OCI-M1 (cell line): ENCODE measurements at places on chromosomes 1 and 21.

- DNase-seq = no peak
Observed at GRCh38 chr1:112971006-112971405, 15.0 kb upstream of the SLC16A1 start.

- no peak for DNase-seq
Observed at GRCh38 chr1:223832637-223832943, 13.2 kb downstream of the TP53BP2 start.

DNA sequence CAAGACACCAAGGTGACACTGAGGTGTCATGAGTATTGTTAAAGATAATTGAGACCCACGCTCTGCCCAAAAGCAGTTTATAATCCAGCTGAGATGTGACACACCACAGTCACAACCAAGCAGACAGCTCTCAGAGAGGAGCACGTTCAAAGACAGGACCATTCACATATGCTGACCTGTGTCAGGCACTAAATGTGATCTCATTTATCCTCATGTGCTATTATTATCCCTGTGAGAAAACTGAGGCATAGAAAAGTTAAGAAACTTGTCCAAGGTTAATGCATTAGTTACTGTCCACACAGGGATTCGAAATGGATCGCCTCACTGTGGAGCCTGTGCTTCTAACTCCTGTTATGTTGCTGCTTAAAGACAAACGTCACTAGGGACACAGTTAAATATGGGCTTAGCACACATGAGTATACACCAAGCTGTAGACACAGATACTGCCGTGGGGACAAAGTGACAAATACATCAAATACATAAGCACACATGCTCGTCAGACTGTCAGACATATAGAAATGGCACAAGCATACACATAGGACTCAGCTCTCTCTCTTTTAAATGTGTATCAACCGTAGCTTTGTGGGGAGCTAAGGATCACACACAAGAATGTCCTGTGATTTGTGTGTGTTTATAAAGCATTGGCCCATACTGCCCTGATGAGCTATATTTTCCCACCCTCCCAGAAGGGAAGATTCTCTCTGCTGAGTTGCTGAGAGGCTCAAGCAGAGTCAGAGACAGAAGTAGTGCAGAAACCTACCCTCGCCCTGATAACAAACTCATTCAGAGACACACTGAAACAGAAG lies 3.5 kb upstream of the IGSF8 start:
- no peak for DNase-seq

GRCh38 chr1:237473854-237474253 lies 416.9 kb downstream of the ZP4 start:
- DNase-seq = no peak

DNA sequence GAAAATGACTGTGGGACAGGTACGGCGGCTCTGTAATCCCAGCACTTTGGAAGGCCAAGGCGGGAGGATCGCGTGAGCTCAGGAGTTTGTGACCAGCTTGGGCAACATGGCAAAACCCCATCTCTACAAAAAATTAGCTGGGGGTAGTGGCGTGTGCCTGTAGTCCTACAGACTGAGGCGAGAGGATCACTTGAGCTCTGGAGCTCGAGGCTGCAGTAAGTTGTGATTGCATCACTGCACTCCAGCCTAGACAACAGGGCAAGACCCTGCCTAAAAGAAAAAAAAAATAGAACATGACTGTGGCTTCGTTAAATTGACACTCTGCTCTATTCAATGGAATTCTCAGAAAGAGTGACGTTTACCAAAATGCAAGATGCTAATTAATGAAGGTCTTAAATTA lies 3.9 kb upstream of the DBT start:
- peak; percentile 12 for DNase-seq

DNA sequence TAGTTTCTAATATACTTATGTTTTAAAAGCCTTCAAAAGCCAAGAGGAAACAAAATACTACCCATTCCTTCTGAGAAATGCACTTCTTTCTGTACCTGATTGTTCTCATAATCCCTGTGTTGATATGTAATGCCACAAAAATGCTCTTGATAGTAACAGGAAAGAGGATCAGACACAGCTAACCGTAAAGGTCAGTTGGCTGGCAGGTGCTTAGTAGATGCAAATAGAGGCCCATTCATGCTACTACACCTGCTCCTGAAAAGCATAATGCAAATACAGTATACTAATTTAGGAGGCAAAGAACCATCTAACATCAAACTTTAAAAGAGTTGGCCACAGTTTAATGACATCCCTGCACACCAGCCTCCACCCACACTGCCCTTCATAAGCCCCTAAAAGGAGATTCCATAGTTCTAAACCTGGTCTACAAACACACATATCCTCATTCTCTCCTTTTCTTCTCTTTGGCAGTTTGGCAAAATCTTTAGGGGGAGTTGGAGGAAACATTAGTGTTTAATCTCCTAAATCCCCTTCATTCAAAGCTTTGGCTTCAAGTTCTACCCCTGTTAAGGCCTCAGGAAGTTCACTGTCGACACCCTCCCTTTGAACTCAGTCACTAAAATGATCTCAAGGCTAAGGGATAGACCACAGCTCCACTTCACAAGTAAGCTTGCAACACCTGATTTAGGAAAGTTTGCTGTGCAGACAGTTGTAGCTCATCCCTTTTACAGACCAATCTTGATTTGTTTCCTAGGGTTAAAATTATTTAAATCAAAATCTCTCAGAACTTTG lies 2.9 kb upstream of the CD46 start:
- peak; percentile 48 for DNase-seq

DNA sequence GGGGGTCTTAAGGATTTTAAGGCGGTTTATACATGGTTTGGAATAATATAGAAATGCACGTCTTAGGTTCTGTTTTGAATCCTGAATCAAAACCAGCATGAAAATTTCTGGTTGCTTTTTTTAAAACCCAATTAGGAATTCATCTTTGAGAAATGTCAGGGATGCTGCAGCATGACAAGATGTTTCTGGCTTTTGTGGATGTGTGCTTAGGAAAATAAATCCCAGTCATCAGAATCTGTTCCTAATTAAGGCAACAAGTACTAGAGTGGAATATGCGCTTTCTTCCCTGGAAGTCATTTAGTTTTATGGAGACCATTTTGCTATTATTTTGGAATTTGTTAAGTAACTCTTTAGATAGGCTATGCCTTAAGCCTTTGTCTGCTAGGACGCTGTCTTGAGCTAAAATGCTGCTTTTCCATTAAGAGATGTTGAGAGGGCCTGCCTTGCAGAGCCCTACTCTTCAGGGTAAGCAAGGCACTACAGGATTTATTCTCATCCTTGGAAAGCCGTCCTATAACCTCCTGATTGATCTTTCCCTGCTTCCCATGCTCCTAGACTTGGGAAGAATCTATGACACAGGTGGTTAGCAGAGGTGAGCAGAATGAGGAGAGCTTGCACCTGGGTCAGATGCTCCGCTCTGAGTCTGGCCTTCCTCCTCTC lies 332.8 kb downstream of the DISC1 start:
- no peak for DNase-seq

DNA sequence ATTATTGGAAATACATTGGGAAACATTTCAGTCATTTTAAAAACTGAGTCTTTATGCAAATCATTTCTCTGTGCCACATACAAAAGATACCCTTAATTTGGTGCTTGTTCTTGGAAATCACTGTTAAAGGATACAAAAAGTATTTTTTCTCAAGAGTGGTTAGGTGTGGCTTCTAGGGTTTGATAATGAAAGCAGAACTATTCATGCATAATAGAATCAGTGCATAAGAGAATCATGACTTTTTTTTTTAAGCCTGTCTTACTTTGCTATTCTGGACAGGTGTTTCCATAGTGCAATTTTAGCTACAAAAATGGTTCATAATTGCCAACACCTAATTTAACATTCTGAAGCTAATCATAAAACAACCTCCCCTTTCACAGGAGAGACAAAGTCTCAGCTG lies 233.0 kb upstream of the NRIP1 start:
- DNase-seq = no peak

- DNase-seq = no peak
Observed at GRCh38 chr21:28817871-28818270, 174.8 kb downstream of the LTN1 start.

DNA sequence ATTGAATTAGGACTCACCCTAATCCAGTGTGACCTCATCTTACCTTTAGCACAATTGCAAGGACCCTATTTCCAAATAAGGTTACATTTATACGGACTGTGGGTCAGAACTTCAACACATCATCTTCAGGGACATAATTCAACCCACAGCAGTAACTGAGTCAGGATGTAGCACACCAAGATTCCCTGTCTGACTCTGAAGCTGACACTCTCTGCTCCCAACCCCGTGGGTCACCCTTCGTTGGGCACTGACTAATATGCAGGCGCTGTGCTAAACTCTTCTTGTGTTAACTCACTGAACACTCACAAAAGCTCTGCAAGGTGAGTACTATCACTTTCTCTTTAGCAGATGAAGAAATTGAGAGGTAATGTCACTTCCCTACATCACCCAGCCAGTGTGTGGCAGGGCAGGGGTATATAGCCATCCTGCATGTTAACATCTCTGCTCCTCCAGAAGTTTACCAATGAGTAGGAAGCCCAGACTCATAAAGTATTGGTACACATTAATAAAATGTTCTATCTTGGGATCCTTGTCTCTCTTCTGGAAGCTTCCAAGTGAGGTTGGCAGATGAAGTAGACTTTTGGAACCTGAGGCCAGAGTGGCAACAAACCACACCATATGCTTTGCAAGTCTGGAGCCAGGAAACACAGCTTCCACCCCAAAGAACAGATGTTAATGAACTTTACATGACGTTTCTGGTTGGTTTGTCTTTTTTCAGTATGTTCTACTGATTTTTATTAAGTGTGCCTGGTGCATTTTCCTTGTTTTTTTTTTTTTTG lies 139.2 kb upstream of the KLHDC7A start:
- DNase-seq = no peak

- DNase-seq = no peak
Observed at GRCh38 chr1:208110296-208110695, 133.9 kb downstream of the PLXNA2 start.

DNA sequence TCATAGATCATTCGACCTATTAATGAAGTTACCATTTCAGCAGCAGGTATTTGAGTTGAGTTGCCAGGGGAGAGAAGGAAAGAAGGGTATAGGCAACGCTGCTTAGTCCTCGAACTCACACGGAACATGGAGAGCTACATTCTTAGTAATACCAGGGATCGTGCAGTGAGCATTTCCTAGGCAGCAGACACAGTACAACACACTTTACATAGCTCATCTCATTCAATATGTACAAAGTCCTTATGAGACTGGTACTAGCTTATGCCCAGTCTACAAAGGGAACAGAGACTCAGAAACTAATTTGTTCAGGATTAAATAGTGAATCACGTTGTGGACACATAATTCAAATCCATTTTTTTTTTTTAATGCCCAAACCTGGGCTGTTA lies 25.6 kb downstream of the IRF2BP2 start:
- no peak for DNase-seq
